ENCODE measurements at places on chromosomes 1 and 21. TPM values are rescaled to one million over a fixed set of nuclear protein-coding genes. Genes with fewer than 3 reads are reported as not detected.
A peak's percentile ranks its signal among the peaks of the same experiment; 100 is the strongest.

The OR2L8 gene
- total RNA-seq, result not detected

DNA sequence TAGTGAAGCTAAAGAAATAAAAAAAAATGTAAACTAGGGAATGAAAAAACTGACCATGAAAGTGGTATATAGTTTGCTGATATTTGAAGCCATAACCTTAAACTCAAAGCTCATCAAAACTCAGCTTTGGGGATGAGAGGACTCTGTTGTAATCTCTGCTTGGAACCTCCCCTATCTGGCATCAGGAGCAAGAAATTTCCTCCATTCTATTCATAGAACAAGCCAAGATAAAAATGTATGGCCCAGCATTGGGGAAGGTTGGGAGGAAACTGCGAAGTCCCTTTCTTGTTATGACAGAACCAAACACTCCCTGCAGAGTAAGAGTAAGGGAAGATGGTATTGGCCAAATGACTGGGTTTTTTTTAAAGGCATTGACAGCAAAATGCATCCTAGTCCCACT, 35.6 kb downstream of the MCOLN2 start:
- no peak for DNase-seq
- H3K36me3 ChIP-seq, result no peaks in the 10 kb centered on the region
- peaks cover 25% of the 10 kb centered on the region for H3K4me1 ChIP-seq
- peak overlapping the region; percentile 50 for H3K27ac ChIP-seq

DNA sequence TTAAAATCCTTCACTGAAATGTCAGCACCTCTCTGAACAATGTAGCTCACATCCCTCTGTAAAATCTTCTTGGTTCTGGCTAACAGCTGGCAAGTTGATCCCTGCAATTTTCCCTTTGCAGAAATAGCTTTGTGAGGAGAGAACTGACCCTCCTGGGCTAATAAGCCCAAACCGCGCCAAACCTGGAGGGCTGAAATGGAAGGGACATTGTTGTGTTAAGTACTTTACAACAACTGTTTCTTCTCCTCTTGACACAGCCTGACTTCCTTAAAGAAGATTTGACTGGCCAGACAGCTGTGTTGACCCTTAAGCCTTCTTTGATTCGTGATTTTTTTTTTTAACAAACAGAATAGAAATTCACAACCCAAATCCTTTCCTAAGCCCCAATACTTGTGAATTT, 5.7 kb downstream of the LMX1A start:
- peaks cover 2% of the 10 kb centered on the region for H3K4me1 ChIP-seq
- H3K27me3 ChIP-seq, result peaks cover 24% of the 10 kb centered on the region
- DNase-seq, result no peak
- no peaks in the 10 kb centered on the region for H3K36me3 ChIP-seq
- H3K4me3 ChIP-seq, result no peak overlapping the region
- H3K27ac ChIP-seq, result no peak overlapping the region

The KCNA2 gene
- 2.0 TPM for total RNA-seq

The RGL1 gene
- 27.6 TPM for total RNA-seq

DNA sequence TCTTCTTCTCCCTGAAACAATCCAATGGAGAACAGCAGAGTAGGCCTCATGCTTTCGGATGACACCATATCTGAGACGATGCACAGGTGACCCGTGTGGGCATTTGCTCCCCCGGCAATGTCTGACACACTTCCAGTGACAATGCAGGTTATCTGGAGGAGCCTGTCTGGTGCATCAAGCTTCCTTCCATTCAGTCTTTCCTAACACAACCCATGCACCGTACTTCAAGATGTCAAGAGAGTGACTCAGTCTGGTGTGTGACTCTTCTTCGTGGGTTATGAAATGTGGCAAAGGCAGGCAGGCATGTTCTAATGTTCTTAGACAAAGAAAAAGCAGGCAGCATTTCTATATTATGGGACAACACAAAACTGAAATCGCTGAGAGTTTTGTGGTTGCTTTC, 159.1 kb downstream of the EDEM3 start:
- no peak overlapping the region for H3K4me3 ChIP-seq
- no peaks in the 10 kb centered on the region for H3K4me1 ChIP-seq
- no peaks in the 10 kb centered on the region for H3K27me3 ChIP-seq
- H3K27ac ChIP-seq, result no peak overlapping the region
- H3K36me3 ChIP-seq, result no peaks in the 10 kb centered on the region

The LMOD1 gene
- 761 TPM for total RNA-seq

- no peaks in the 10 kb centered on the region for H3K36me3 ChIP-seq
- no peaks in the 10 kb centered on the region for H3K27me3 ChIP-seq
- H3K4me3 ChIP-seq, result no peak overlapping the region
- no peak overlapping the region for H3K27ac ChIP-seq
- H3K4me1 ChIP-seq, result peaks cover 39% of the 10 kb centered on the region
- DNase-seq, result no peak
Observed at GRCh38 chr1:116986421-116987255, 14.9 kb upstream of the CD101 start.

The TRABD2B gene
- total RNA-seq, result 3.8 TPM

The PRKAA2 gene
- 16.9 TPM for total RNA-seq
